Tibial artery (tissue), 4 donors: ENCODE measurements at places on chromosomes 1 and 21.

DNA sequence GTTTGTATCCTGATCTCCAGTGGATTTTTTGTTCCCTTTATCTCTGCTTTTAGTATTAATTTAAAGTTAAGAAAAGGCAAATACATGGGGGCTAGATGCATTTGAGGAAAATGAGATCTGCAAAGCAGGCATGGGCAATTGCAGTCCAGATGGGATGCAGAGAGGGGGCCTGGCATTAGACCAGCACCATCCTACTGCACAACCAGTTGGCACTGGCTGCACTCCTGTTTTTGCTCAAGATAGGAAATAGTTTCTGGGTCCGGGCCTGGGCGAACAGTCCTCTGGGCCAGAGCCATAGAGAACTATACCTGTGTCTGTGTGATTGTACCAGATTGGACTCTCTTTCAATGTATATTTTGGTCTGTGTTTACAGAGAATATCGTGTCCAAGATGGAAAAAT, 34.0 kb upstream of the LEPR start:
- DNase-seq: no peak

DNA sequence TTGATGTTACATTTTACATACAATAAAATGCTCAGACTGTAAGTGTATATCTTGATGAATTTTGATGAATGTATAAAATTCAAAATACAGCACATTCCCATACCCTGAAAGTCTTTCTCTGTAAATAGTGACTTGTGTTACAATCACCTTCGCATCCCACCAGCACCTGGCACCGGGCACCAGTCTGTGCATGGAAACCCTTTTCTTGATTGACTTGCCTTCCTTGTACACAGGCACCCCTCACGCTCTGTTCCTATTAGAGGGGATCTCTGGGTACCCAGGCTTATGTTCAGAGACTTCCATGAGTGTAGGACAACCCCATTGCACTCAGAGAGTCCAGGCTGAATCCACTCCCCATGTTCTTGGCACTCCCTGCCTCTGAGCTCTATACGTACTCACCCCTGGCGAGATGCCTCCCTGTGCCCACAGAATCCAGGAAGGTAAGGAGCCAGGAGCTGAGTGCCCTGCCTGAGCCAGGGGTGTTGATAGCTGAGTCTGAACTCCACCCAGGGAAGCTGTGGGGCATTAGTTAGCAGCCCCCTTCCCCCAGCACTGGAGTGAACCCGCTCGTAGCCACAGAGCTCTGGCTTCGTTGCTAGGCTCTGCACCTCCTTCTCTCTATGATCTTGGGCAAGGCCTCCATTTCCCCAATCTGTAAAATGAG, 22.5 kb upstream of the PKP1 start:
- DNase-seq: no peak

- DNase-seq: peak; percentile 56
Measured at GRCh38 chr1:235018161-235018560, 110.5 kb downstream of the TOMM20 start.

- no peak for DNase-seq
Measured at GRCh38 chr21:42833859-42834725, 45.2 kb downstream of the WDR4 start.

DNA sequence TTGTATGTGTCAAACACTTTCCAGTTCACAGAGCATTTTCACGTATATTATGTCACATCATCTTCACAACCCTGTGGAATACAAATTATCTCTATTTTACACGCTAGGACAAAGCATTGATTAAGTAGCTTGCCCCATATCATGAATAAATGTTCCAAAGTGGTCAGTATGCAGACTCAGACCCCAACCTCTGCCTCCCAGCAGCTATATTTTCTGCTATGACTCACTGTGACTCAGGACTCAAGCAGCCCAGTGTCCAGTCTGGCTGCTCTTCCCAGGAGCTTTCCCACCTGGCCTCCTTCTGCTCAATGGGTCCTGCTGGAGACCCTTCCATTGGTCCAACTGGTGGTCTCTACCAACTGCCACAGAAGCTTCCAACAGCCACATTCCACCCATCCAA, 56.0 kb upstream of the RAP1A start:
- DNase-seq: no peak

GRCh38 chr1:175422156-175422555, 229.6 kb upstream of the KIAA0040 start:
- DNase-seq: no peak

GRCh38 chr1:189623336-189623735, 854.3 kb downstream of the BRINP3 start:
- DNase-seq: no peak

DNA sequence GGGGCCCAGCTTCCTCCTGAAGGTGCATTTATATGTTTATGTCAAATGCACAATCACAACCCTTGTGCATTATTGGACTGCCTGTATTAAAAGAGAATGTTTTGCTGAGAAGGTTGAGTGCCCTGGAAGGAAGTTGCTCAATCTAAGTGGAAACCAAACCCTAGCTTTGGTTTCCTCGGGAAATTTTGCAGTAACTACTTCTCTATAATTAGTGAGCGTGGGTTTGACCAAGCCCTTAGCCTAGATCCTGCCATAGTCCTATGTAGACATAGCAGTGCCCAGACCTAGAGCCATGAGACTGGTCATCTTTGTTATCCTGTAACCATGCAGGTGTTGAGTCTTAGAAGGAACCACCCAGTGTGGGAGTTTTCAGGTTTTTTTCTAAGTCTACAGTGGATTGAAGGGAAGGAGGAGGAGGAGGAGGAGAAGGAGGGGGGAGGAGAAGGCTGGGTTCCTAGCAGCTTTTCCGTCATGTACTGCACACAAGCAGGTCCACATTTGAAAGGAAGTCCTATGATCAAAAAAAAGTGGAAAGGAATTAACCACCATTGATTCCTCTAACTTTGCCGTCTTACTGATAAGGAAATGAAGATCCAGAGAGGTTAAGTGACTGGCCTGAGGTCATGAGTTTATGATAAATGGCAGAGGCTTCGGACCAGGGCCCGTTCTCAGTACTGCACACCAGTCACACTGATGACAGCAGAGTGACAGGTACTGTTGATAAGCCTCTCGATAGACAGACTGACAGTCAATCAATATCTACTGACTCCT, 72.2 kb upstream of the LYST start:
- DNase-seq: no peak

DNA sequence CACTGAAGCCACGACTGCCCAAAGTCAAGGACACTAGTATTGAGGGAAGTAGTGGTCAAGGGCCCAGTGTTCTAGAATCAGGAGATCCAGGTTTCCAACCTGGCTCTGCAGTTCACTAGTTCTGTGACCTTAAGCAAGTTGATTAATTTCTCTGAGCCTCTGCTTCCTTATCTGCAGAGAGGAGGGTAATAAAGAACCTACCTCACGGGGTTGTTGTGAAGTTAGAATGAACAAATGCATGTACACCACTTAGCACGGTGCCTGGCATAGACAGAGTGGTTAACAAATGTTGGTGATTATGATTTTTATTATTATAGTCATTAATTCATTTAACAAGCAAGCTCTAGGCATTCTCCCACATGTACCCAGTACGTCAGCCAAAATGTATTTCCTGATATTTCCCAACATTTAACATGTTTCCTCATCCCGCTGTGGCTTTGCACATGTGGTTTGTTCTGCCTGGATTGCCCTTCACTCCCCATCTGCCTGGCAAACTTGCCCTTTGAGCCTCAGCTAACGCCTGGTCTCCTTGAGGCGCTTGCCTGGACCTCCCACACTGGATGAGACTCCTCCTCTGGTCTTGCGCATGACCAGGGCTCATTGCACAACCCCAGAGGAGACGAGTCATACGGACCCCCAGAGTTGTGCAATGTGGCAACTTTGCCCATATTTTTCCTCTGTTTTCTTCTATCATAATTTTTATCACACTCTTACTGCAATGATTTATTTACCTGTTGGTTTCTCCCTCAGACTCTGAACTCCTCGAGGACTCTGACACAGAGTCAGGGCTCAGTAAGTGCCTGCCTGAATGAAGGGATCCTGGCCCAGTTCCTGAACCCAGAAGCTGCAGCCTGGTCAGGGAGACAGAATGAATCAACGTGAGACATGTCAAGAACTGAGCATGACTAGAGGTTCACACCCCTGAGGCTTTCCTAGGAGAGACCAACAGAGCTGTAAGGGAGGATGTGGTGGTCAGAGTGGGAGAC, 20.7 kb upstream of the MFSD2A start:
- peak; percentile 89 for DNase-seq

DNA sequence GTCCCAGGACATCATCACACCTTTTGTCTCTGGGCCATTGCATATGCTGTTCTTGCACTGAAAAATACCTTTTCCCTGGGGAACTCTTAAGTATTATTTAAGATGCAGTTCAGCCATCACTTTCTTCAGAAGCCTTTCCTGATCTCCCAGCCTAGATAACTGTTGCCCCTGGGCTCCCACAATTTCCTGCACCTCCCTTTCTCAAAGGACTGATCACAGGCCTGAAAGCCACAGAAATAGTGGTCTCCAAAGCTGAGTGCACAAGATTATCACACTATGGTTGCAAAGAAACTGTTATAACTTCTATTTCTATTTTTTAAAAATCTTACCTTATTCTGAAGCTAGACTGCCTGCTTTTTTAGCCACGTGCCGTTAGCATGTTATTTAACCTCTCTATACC, 2.8 kb upstream of the ZSCAN20 start:
- no peak for DNase-seq
